ENCODE measurements at places on chromosomes 3 and 15.

- no peak for DNase-seq
These were observed 44.8 kb downstream of the ABTB1 start for GRCh38 chr3:127717357-127718244.

DNA sequence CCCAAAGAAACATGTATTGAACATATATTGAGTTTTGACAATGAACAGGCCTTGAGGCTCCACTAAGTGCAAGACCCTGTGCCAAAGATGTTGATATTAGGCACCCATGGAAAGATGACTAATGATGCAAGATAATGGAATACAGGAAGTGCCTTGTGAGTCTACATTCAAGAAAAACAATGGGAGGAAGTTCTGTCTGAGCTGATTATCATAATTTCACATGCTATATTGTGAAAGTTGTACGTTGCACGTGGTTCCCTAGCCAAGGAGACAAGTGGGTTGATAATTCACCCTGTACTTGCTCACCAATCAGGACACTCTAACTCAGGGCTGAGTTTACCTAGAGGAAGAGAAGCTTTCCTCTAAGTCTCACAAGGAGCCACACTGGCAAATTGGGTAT lies 186.9 kb upstream of the STAC start:
- DNase-seq: no peak

DNA sequence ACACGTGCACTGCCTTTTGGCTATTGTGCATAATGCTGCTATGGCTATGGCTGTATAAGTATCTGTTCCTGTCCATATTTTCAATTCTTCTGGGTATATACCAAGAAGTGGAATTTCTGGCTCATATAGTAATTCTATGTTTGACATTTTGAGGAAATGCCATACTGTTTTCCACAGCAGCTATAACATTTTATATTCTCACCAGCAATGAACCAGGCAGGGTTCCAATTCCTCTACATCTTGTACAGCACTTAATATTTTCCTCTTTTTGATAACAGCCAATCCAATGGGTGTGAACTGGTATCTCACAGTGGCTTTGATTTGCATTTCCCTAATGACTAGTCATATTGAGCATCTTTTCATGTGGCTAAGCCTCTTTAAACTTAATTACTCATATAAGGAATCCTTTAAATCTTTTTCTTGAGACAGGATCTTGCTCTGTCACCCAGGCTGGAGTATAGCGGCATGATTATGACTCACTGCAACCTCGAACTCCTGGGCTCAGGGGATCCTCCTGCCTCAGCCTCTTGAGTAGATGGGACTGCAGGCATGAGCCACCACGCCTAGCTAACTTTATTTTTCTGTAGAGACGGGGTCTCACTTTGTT lies 38.1 kb upstream of the IGDCC4 start:
- DNase-seq: no peak

- DNase-seq: no peak
These were observed 92.6 kb upstream of the ZBTB20 start for GRCh38 chr3:115239717-115240116.

DNA sequence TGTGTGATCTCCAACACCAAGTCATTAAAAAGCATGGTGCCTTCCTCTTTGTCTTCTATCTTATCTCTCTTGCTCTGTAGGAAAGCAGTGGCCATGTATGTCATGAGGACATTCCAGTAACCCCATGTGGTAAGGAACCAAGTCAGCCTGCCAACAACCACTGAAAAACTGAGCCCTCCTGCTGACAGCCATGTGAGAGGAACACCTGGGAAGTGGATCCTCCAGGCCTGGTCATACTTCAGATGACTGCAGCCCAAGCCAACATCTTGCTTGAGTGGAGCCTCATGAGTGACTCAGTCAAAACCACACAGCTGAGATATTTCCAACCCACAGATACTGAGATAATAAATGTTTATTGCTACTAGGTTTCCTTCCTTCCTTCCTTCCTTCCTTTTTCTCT lies 597.3 kb downstream of the ZIC1 start:
- no peak for DNase-seq

DNA sequence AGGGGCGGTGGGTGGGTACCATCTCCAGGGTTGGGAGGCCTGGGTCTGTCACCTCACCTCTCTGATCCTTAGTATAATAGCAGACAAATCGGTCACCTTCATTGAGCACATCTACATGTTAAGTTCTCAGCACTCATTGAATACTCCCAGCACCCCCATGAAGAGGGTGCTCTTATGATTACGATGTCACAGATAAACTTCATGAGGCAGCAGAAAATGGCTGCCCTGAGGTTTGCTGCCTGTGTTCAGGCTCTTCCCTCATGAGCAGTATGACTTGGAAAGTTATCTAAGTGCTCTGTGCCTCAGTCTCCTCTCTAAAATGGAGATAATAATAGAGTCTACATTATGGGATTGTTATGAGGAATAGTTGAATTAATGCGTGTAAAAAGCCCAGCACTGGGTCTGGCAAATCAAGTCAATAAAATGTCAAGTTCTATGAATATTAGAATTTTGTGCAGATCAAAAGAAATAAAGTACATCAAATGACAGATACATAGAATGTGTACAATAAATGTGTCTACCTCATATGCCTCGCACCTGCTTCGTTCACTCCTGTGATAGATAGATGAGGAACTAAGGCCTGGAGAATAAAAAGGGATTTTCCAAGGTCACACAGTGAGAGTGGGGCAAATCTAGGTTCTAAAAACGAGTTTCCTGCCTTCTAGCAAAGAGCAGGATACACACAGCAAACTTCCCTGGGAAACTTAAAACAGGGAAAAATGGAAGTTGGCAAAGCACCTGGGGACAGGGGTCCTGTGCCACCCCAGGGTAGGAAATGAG lies 142.2 kb upstream of the MRPS22 start:
- no peak for DNase-seq

DNA sequence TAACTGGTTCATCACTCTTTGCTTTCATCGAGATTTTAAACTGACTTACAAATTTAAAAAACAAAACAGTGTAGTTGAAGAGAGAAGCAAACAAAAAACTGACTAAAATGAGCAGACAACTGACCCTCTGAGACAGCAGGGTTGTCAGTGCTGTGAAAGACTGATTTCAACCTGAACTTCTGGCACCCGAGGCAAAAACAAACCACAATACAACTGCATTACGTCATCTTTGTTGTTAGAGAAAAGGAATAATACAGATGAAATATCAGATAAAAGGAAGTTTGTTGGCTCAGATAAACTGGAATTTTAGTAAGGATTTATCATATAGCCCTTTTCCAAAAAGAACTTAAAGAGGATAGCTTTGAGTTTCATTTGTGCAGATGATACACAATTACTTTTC lies 51.1 kb downstream of the PARP15 start:
- no peak for DNase-seq
